Hippocampal formation (tissue), 2 donors: ENCODE measurements at places on chromosomes 5 and 9.

DNA sequence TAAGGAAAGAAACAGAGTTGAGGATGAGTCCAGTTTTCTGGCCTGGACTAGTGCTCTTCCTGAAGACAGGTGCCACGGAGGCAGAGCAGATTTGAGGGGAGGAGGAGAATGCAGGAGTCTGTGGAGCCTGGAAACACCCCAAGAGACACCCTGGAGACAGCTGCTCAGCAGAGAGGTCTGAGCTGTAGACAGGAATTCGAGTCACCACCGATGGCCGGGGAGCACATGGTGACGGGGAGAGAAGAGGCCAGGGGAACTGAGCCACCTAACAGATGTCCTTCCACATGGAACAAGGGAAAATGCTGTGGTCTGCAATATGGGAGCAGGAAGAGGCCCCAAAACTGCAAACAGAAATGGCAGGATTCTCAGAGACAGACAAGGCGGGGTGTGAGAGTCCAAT is 22.9 kb downstream of the CPLX2 start:
- DNase-seq, result no peak

DNA sequence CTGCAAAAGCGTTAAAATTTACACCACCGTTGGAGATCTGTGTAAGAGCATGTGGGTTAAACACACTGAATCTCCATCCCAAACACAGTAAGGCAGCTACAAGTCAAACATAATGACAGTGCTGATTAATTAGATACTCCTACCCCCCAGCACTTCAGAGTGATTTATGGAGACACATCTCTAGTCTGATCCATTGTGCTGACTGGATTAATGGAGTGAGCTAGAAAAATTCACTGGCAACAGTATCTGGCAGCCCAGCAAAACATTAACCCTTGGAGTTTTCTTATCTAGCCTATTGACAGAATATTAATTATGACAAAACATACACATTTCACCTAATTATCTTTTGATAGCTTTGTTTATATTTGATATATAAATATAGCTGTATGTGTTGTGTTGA is 188.6 kb upstream of the ISL1 start:
- DNase-seq, result no peak

- DNase-seq, result no peak
Measured at GRCh38 chr9:18568973-18569372, 95.0 kb downstream of the ADAMTSL1 start.

DNA sequence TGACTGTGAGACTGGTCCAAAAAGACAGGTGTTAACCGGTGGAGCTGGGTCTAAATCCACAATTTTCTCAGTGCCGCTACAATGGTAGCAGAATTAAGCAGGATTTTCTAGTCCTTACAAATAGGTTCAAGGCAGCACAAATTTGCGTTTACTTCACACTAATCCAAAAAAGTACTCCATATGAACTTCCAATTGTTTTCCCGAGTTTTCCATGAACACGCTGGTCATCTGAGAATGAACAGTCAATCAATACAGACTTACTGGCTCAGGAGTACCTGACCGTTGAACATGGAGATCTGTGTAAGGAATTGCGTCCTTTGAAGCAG is 709 bp downstream of the SLC35D2 start:
- DNase-seq, result no peak

DNA sequence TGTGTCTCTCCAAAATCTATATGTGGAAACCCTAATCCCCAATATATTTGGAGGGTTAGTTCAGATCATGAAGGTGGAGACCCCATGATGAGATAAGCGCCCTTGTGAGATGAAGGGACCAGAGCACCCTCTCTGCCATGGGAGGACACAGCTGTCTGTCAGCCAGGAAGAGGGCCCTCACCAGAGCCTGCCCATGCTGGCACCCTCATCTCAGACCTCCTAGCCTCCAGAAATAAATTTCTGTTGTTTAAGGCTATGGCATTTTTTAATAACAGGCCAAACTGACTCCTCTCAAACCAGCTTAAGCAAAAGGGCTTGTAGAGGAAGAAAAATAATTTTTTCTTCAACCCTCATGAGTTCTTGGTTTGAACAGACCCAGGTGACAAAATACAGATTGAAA is 79.2 kb upstream of the MAMDC2 start:
- DNase-seq, result no peak

- no peak for DNase-seq
Measured at GRCh38 chr5:310941-311434, 10.5 kb upstream of the AHRR start.

DNA sequence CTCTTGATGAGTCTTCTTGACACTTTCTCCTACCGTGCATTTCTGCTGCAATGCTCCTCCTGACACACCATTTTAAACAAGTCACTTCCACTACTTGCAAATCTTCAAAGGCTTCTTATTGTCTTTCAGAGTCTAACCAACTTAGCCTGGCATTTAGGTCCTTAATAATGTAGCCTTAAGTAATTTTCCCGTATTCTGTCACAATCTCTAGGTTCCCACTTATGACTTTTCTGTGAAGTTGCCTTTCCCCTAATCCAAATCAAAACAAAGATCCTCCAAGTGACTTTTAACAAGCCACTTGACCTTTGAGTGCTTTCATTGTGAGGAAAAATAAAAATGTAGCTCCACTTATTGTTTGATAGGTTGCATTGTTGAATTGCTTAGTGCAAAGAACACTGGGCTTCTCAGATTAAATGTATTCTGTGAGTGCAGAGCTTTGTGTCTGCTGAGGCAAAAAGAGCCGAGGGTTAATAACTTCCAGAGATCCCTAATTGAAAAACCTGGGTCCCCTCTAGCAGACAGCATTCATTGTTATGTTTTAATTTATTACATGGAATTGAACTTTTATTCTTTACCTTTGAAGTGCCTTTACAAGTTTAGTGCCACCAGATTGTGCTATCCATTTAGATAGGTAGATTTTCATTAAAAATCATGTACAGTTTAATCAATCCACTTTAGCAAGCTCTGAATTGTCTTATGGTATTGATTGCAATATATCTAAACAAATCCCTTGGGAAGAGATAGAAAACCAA is 341.7 kb upstream of the TYRP1 start:
- DNase-seq, result no peak

DNA sequence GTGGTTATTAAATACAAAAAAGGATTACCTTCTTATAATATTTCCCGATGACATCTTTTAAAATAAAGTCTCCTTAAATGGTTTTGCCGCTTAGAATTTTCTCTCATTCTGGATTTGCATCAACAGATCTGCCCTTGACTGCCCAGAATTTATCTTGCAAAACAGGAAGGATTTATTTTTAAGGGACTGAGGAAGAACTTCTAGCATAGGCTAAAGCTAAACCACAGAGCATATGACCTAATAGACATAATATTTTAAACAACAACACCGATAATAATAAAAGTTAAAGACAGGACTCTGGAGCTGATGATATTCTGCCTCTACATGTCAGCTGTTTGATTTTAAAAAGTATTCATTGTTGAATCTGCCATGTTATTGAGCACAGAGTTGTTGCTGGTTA is 145.3 kb upstream of the ADCY2 start:
- DNase-seq, result no peak

DNA sequence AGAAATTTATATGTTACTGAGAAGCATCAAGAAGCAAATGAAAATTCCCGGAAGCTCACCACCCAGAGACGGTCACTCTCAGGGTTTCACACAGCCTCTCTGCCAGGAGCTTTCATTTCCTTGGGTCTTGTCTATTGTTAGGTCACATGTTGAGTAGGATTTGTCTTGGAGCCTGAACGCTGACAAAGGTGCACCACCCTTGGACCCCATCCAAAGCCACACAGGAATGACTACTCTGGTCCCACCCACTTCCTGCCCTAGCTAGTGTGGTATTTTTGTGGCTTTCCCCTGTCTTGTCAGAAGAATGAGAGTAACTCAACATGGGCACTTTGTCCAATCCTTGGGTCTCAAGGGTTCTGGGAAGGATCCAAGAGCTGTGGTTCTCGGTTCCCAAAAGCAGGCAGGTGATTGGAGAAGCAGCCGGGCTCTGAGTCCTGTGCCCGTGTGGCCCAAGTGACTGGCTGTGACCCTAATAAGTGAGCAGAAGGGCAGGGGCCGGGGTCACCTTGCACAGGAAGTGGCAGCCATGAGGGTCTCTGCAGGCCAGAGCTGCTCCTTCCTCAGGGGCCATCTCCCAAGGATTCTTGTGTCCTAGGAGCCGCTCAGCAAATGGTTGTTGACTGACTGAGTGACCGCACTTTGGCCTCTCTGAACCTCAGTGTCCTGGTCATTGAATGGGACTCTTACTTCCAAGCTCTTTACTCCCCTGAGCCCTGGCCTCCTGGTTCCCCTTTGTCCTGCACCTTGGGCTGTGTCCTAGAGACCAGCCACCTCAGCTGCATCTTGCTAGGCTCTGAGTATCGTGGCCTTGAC is 6.9 kb downstream of the FGD3 start:
- no peak for DNase-seq

GRCh38 chr9:117677572-117677971 is 26.6 kb upstream of the TLR4 start:
- no peak for DNase-seq

- DNase-seq, result no peak
Measured at GRCh38 chr9:6328103-6328502, at the start of gene TPD52L3. Gene TPD52L3 (plus strand): TSS chr9:6328375. CDS start chr9:6328596, 221 bp downstream.

- no peak for DNase-seq
Measured at GRCh38 chr9:125965477-125965876, 218.3 kb downstream of the PBX3 start.

DNA sequence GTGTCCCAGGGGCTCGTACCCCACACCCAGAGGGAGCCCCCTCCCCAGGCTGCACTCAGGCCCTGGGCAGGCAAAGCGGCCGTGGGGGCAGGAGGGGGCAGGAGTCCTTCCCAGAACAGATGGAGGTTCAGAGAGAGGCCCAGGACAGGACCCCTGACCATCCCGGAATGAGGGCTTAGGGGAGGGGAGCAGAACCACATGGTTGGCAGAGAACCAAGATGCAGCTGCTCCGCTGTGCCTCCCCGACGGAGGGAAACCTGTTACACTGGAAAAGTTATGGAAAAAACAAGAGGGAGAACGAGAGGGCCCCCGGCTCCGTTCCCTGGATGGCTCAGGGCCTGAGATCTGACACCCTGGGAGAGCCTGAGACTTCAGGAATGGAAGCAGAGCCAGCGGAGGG is 22.7 kb downstream of the SLC12A7 start:
- no peak for DNase-seq

- no peak for DNase-seq
Measured at GRCh38 chr5:39928709-39929108, 503.9 kb upstream of the DAB2 start.

DNA sequence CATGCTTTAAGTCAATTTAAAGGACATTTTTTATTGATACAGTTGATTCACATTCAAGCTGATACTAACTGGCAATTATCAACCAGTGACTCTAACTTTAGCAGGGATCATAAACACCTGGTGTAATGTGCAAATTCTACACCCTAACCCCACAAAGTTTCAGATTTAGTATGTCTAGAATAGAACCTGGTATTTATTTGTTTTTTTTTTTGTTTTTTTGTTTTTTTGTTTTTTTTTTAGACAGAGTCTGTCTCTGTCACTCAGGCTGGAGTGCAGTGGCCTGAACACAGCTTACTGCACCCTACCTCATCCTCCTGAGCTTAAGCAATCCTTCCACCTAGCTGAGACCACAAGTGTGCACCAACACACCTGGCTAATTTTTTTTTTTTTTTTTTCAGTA is 311.2 kb upstream of the SEMA6A start:
- DNase-seq, result no peak

DNA sequence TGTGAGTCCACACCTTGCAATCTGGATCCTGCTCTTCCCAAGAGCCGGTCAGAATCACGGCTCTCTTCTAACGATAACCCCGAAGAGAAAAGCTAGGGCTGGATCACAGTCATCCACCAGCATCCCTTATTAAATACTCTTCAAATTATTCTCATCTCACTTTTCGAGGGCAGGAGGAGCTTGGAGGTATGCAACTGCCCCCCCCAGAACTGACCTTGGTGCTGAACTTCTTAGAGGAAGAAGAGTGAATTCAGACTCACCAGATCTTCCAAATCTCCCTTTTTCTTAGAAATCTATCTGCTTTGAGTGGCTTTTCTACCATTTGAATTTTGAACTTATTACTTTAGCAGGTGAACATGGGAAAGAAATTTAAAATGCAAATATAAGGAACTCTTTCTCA is 75.7 kb downstream of the MED10 start:
- no peak for DNase-seq

DNA sequence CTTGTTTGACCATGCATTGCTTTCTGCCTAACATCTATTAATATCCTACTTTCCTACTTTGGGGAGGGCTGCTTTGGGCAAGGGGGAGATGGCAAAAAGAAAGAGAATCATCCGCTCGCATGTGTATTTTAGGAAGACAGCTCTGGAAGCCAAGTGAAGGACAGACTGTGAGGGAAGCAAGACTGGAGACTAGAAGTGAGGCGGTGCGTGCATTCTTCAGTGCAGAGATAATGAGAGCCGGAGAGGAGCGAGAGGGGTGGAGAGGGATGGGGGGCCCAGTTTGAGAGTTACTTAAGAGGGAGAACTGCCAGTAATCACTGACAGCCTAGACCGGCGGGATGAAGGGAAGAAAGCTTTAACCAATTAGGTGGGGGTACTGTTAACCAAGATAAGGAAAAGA is 151.7 kb upstream of the RAPGEF1 start:
- DNase-seq, result no peak

- DNase-seq, result no peak
Measured at GRCh38 chr5:111453747-111454146, 58.6 kb downstream of the STARD4 start.

- no peak for DNase-seq
Measured at GRCh38 chr9:111152614-111153406, 114.5 kb upstream of the LPAR1 start.

- DNase-seq, result no peak
Measured at GRCh38 chr9:68978501-68978900, 35.4 kb downstream of the PRKACG start.
